ENCODE measurements at places on chromosomes 5 and 9. TPM values are rescaled to one million over a fixed set of nuclear protein-coding genes. Genes with fewer than 3 reads are reported as not detected.

GRCh38 chr5:44862808-44863207, 54.1 kb downstream of the MRPS30 start:
- DNase-seq, result no peak

DNA sequence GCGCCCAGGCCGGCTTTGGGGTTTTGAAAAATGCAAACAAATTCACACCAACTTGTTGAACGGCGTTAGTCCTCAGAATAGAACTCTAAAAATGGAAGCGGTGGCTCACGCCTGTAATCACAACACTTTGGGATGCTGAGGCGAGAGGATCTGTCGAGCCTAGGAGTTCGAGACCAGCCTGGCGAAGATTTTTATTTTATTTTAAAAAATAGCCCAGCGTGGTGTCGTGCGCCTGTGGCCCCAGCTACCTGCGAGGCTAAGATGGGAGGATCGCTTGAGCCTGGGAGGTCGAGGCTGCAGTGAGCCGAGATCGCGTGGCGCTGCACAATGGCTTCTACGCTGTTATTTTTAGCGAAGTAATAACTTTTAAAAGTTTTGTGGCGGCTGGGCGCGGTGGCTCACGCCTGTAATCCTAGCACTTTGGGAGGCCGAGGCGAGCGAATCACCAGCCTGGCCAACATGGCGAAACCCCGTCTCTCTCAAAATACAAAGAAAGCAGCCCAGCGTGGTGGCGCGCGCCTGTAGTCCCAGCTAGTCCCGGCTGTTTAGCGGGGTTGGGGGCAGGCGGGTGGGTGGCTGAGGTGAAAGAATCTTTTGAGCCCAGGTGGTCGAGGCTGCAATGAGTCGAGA, 694 bp upstream of the PLIN2 start:
- peak; percentile 80 for DNase-seq

GRCh38 chr5:11455505-11455904, 448.7 kb downstream of the CTNND2 start:
- DNase-seq, result no peak

DNA sequence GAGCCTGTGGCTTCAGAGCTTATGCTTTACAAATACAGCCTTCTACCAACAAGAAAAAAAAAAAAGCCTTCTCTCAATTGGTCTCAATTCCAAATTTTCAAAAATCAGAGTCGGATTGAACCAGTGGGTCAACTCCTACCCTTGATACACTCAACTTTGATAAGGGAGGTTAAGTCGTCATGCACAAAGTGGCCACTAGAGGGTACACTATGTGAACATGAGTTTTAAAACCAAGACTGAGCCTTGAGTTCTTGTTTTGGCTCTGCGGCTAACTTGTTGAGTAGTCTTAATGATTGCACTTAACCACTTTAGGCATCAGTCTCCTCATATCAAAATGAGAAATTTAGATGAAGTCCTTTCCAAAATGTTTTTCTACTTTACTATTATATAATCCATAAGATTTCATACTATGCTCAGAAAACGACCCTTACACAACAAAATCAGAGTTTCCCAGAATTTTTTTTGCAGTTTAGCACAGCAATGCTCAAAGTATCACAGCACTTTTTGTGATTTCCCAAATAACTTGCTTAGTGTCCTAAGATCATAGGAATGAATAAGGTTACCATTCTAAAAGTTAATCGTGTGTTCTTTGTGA, 92.9 kb upstream of the MTAP start:
- DNase-seq, result peak; percentile 22

- no peak for DNase-seq
These were observed 12.4 kb downstream of the PTTG1 start for GRCh38 chr5:160434022-160434531.

DNA sequence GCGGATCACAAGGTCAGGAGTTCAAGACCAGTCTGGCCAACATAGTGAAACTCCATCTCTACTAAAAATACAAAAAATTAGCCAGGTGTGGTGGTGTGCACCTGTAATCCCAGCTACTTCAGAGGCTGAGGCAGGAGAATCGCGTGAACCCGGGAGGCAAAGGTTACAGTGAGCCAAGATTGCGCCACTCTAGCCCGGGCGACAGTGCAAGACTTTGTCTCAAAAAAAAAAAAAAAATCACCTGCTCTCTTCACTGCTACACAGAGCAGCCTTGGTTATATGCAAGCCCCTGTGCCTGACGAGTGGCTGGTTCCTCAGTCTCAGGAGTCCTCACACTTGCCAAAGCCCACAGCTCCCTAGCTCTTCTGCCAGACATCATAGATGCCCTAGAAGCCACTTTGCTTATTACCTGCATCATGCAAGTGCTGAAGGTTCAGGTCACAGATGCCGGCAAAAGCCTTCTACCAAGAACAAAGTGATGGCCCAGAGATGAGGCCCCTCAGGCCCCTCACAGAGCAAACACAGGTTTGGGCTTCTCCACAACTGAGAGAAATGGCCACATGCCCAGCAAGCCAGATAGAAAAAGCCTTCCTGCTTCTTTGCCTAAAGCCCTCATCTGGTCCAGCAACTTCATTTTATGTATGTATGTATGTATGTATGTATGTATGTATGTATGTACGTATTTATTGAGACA, 176.4 kb downstream of the AUH start:
- no peak for DNase-seq

- DNase-seq, result no peak
These were observed 64.0 kb upstream of the XPA start for GRCh38 chr9:97761056-97761598.

Gene SEMA5A
- 28.2 TPM for total RNA-seq

Gene NCS1
- 19.9 TPM for total RNA-seq

Gene GDF9
- total RNA-seq, result 0.54 TPM

Gene ENHO
- total RNA-seq, result 0.67 TPM

Data from right cardiac atrium (tissue), 5 donors.